T1000 (cell line): ENCODE measurements at places on chromosomes 11 and 22.

GRCh38 chr11:67574938-67575337 lies 8.7 kb upstream of the GSTP1 start:
- DNase-seq, result no peak

- no peak for DNase-seq
Measured at GRCh38 chr11:76588455-76589325, 81.9 kb downstream of the LRRC32 start.

DNA sequence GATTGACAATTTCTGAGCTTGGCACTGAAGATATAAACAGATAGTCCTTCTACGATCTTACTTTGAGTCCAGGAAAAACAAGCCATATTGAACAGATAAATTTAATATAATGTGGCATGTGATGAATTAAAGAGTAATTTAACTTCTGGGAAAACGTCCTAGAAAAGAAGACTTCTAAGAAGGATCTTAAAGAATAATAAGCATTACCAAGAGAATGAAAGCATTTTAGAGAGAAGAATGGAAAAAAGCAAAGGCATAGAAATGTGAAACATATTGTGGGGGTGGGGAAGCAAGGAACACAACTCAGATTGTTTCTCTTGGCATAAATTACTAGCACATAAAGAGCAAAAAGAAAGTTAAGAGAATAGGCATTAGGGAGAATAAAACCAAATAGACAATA lies 5.4 kb downstream of the DDIAS start:
- DNase-seq, result no peak

GRCh38 chr11:81932303-81932702 lies 801.4 kb downstream of the FAM181B start:
- DNase-seq, result no peak

DNA sequence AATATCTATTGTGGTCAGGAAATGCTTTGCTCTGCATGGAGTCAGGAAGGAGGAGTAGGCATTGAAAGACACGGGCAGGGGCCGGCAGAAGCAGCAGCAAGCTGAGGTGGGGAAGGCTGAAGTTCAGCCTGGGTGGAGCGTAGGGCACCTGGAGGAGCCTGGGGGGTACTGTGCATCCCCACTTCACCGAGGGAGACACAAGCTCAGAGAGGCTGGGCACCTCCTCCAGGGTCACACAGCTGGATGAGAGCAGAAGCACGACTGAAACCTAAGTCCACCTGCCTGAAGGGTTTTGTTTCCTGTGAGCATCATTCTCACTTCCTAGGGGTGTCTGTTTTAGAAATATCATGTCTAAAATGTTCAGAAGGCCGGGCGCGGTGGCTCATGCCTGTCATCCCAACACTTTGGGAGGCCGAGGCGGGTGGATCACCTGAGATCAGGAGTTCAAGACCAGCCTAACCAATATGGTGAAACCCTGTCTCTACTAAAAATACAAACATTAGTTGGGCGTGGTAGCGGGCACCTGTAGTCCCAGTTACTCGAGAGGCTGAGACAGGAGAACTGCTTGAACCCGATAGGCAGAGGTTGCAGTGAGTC lies 138.3 kb downstream of the MPPED1 start:
- DNase-seq, result no peak

- no peak for DNase-seq
Measured at GRCh38 chr22:36806835-36807234, 10.0 kb downstream of the PVALB start.
